ENCODE measurements at places on chromosomes 3 and 15.

- no peak for DNase-seq
Observed at GRCh38 chr3:114213292-114213626, 24.1 kb downstream of the ZNF80 start.

- DNase-seq = no peak
Observed at GRCh38 chr3:16377847-16378302, 112.9 kb downstream of the OXNAD1 start.

GRCh38 chr3:191958980-191959671, 498.2 kb downstream of the PYDC2 start:
- no peak for DNase-seq

- DNase-seq = no peak
Observed at GRCh38 chr15:38788918-38789317, 224.3 kb upstream of the RASGRP1 start.

GRCh38 chr3:150544041-150544440, 2.3 kb downstream of the SERP1 start:
- DNase-seq = no peak

DNA sequence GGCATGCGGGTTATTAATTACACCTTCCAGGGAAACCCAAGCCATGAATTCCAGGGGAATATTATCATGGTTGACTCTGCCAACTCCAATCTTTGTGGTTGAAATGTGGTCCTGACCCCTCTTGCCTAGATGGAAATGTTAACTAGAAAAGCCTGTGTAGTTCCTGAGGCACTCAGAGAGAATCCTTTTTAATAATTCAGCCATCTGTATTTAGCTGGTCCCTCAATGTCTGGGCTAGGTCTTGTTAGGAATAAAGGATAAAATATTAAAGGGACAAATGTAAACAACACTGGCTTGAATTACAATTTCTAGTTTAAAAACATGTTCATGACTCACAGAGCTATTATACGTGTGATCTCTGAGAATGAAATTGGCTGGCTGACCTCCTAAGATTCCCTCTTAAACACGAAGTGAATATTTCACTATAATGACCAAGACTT, 435.2 kb upstream of the SUCLG2 start:
- peak; percentile 1 for DNase-seq

GRCh38 chr3:29683018-29683993, 402.4 kb downstream of the RBMS3 start:
- no peak for DNase-seq

GRCh38 chr3:22960105-22960984, 242.8 kb upstream of the UBE2E2 start:
- peak; percentile 88 for DNase-seq

DNA sequence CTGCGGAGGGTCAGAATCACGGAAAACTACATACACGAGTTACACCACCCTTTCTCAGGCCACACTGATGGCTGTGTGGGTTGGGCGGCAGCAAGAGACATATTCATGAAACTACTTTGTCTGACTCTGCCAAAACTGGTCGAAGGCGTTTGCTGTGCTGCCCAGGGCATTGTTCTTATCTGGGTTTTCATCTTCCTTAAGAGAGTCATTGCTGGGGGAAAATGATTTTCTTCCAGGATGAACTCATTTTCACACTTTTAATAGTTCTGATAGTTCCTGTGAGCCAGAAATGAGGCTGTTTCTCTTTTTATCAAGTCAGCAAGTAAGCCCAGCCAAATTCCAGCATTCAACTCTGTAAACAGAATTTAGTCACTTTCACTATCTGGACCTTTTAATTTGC, 47.6 kb downstream of the TRIM71 start:
- DNase-seq = no peak
